ENCODE measurements at places on chromosomes 7 and 10.

- no peak for DNase-seq
Observed at GRCh38 chr10:79140085-79140793, 71.5 kb downstream of the ZMIZ1 start.

GRCh38 chr10:75806186-75806585 is 374.8 kb downstream of the LRMDA start:
- no peak for DNase-seq

GRCh38 chr7:132751244-132751647 is 175.0 kb upstream of the PLXNA4 start:
- no peak for DNase-seq

- no peak for DNase-seq
Observed at GRCh38 chr10:122462533-122463465, 1.4 kb downstream of the HTRA1 start.

- peak; percentile 94 for DNase-seq
Observed at GRCh38 chr10:126062131-126063032, 166.0 kb downstream of the FANK1 start.

DNA sequence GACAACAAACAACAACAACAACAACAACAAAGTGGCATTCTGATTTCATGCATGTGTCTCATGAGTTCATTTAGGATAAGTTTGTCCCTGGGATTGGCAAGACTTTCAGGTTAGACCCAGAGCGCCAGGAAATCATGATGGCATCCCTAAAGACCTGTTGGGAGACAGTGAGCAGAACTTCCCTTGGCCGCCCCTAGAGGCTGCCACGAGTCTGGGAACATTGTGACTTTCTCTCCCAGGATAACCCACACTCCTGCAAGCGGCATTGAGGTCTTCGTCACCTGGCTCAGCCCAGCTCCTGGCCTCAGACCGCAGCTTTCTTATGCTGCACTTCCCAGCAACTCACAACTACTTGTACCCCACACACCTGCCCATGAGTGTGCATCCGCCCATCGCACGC is 80.5 kb upstream of the RNF32 start:
- DNase-seq = no peak

DNA sequence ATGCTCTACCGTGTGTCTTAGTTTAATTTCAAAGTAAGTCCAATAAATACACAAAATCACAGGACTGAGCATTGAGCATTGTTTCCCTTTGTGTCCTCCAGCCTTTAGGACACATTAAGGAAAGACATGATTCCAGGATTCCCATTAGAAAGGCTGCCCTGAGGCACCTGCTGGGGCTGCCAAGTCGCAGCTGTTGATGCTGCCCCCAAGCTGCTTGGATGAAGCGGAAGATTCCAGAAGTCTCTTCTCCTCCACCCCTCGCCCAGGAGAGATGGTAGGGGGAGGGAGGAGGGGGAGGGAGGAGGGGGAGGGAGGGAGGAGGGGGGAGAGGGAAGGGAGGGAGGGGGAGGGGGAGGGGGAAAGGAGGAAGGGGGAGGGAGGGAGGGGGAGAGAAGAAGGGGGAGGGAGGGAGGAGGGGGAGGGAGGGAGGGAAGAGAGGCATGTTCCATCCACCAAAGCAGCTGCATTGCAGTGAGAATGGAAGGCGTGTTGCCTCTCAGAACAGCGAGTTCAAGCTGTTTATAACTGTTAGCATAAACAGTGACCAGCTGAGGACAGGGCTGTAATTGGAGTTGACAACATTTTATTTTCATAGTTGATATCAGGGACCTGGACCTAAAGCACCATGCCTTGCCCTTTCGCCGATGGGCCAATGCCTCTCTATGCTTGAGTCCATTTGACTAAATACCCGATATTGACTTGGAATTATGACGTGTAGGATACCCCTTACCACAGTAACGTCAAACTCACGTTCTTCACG is 67.3 kb downstream of the DIP2C start:
- no peak for DNase-seq

DNA sequence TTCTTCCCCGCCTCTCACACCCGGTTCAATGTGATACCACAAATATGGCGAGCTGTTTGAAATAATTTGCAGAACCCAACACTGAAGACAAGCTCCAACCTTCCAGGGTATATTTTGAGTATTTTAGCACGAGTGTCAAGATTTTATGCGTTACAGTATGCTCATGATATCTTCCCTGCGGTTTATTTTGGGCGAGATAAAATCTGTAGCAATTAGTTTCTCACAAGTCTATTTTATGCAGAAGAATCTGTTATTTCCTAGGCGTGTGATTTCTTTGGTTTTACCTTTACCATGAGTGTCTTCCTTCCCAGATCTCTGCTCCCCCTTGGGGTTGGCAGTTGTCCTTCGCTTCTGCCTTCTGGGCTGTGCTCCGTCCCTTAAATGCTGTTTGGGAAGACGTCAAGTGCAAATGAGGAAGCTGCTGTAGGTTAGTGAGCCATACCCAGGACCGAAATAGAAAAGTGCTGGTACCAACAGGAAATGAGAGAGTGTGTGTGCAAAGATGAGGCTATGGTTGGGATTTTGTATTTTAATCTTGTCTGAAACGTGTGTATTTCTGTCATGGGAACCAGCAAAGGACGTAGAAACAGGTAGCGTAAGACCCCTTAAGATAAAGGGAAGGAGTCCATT is 299.8 kb downstream of the KLF6 start:
- no peak for DNase-seq

All from epithelial cell of prostate (primary cell).